ENCODE measurements at places on chromosomes 16 and 17. TPM values are rescaled to one million over a fixed set of nuclear protein-coding genes. Genes with fewer than 3 reads are reported as not detected.
A peak's percentile ranks its signal among the peaks of the same experiment; 100 is the strongest.

- peak; percentile 79 for DNase-seq
Measured at GRCh38 chr17:45429339-45430005, 3.2 kb downstream of the ARHGAP27 start.

GRCh38 chr16:89368604-89369249 lies 121.6 kb downstream of the ANKRD11 start:
- DNase-seq, result peak; percentile 59

GRCh38 chr17:82325286-82326180 lies 8.0 kb downstream of the SECTM1 start:
- DNase-seq, result no peak

DNA sequence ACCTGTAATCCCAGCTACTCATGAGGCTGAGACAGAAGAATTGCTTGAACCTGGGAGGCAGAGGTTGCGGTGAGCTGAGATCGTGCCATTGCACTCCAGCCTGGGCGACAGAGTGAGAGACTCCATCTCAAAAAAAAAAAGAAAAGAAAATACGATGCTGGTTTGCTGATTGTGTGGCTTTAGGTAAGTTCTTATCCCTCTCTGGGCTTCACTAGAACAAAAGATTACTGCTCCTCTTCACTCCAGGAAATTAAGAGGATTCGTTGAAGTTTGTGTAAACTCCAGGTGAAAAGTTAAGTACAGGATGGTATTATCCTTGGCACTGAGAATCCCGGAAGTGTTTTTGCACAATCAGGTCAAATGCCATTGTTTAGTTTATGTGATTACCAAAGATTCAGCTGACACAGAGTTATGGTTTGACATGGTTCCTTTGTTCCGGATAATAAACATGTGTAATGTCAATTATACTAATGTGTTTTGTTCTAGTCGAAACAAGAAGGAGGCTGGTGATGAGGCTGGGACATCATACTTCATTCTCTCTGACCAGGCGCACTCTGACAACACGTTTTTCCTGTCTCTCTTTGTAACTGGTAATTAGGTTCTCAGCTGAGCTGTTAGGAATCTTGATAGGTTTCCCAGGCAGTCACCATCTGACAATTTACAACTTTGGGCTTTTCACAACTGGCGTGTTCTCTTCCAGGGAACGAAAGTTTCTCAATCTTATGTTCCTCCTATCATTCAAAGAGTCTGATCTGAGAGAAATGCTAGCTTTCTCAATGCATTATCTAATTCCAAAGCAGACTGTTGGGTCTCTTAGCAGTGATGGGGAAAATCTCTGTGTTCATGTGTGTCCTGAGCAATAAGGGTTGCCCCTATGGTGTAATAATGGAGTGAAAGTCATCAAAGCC lies 10.8 kb upstream of the TAOK1 start:
- DNase-seq, result no peak

- no peak for DNase-seq
Measured at GRCh38 chr17:51607512-51607911, 347.2 kb downstream of the UTP18 start.

DNA sequence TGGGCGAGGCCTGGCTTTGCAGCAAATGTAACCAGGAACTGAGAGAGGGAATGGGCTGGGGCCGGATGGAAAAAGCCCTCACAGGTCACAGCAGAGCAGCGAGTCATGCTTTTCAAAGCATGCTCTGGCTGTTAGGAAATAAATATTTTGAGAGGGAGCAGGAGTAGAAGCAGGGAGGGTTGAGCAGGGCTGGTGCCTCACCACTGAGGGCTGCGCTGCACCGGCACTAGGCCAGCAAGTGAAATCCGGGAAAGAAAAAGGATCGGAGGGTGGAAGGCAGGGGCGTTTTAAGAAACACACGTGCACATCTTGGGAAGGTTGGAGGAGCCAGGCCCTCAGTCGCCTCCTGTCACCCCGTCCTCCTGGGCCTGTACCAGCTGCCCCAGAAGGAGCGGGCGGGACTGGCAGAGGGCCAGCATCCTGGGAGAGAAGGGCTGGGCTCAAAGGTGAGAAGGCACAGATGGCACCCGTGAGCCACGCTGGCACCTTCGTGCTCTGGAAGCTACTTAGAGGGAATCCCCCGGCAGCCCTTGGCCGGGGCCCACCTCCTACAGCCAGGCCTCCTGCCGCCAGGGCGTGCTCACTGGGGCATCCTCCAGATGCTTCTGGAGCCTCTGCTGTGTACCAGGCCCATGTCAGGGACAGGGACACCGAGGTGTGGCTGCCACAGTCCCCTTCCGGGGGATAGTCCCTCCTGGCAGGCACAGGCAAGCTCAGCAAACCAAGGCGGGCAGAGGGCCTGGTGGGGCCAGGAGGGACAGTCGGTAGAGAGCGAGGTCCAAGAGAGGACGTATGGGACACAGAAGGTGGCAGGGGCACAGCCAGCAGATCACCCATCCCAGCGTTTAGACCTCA lies 71.5 kb upstream of the PLCG2 start:
- no peak for DNase-seq

Gene CCL18
- total RNA-seq, result not detected

Gene CCL8
- total RNA-seq, result not detected

Gene C17orf107
- total RNA-seq, result 7.8 TPM

Gene NOG
- total RNA-seq, result 0.78 TPM

Measured in H7 (cell line).